ENCODE measurements at places on chromosomes 5 and 9. TPM values are rescaled to one million over a fixed set of nuclear protein-coding genes. Genes with fewer than 3 reads are reported as not detected.

The PCDH1 gene
- total RNA-seq, result 15.8 TPM

The PPP2R2B gene
- 0.19 TPM for total RNA-seq

GRCh38 chr5:141969783-141970771, 1.2 kb downstream of the RNF14 start:
- no peak for DNase-seq

GRCh38 chr9:109520475-109521132, 22.5 kb upstream of the PTPN3 start:
- DNase-seq, result no peak

The PCDHGA4 gene
- 9.3 TPM for total RNA-seq

- DNase-seq, result no peak
These were observed 941.0 kb downstream of the DNAH5 start for GRCh38 chr5:13003457-13003856.

GRCh38 chr9:37325778-37326177, 96.7 kb upstream of the GRHPR start:
- no peak for DNase-seq

The OTULINL gene
- total RNA-seq, result 4.9 TPM

GRCh38 chr5:164296603-164297080, 791.2 kb downstream of the MAT2B start:
- DNase-seq, result no peak

The FSTL4 gene
- not detected for total RNA-seq

The BSPRY gene
- 0.24 TPM for total RNA-seq

GRCh38 chr5:68217047-68217355, 1.4 kb downstream of the PIK3R1 start:
- DNase-seq, result no peak

DNA sequence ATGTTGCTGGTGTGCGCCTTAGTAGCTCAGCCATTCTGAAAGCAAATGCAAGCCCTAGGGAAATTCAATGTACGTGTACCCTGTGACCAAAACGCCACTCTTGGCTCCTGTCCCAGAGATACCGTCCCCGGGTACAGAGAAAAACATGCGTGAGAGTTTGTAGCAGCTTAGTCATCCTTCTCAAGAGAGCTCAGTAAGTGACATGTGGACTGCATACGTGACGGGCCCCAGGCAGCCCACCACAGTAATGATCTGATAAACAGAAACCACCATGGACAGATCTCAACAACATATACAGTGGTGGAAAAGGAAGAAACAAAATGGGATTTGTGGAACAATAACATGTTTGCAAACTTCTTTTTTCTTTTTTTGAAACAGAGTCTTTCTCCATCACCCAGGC, 45.1 kb downstream of the S1PR3 start:
- DNase-seq, result no peak

The ANKRD31 gene
- 0.08 TPM for total RNA-seq

The IFNA6 gene
- total RNA-seq, result not detected

The TAF11L5 gene
- not detected for total RNA-seq

DNA sequence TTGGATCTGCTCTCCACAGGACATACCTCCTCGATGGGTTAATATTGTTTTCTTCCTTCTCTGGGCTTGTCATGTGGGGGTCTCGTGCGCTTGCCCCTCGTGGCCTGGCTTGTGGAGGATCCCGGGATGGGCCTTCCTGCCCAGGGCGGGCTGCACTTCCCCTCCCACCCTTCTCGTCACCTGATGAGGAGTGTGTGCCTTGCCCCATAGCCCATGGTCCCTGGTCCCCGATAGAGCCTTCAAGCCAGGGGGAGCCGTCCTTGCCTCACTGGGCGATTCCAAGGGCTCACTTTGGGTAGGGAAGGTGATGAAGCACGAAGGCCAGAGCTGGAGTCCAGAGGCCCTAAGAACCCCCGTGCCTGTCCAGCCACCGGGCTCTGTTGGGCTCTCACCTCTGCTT, 28.7 kb downstream of the DYNC2I2 start:
- no peak for DNase-seq

- DNase-seq, result no peak
These were observed 1768.9 kb upstream of the CDH9 start for GRCh38 chr5:28807195-28807729.

DNA sequence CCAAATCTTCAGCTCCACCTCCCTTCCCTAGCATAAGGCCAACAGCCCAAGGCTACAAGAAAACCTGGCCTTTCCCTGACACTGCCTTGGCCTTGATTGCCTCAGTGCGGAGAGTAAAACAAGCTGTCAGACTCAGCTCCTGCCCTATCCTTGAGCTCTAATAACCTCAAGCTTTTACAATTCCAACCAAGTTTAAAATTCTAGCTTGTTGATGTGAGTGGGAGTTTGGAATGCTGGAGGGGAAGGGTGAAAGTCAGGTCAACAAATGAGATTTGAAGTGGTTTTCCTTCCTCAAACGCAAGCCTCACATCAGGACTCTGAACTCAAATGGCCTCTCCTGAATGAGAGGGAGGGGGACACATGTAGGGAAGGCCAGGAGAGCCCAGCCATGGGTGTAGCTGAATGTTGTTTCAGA, 197.0 kb upstream of the VLDLR start:
- DNase-seq, result no peak

The TMEM8B gene
- total RNA-seq, result 13.3 TPM

DNA sequence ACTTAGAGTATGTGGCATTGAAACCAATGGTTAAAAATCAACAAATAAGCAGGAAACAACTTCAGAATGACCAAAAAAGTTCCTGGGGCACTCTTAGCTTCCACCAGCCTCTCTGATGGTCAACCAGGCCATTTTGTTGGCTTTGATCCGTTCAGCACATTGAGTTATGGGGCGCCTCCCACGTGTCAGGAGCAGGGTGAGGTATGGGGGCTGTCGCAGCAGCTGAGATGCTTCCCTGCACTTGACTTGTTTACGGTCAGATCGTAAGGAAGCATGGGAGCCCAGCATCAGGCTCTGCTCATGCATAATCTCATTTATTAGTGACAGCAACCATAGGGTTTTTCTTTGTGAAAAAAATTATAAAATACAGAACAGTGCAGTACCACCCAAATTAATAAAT, 16.7 kb downstream of the SYK start:
- DNase-seq, result no peak
